ENCODE measurements at places on chromosomes 5 and 9. TPM values are rescaled to one million over a fixed set of nuclear protein-coding genes. Genes with fewer than 3 reads are reported as not detected.

Gene LCNL1
- total RNA-seq, result not detected

Gene F2RL2
- total RNA-seq, result 0.55 TPM

Gene FBLL1
- total RNA-seq, result 0.36 TPM

Gene BHMT2
- 0.42 TPM for total RNA-seq

Gene SLC45A2
- 1.2 TPM for total RNA-seq

Gene FBP2
- 1.5 TPM for total RNA-seq

Gene GDNF
- total RNA-seq, result 0.61 TPM

Gene MPDZ
- total RNA-seq, result 5.4 TPM

Gene C8G
- total RNA-seq, result not detected

Gene GFRA3
- not detected for total RNA-seq

Gene OR13F1
- not detected for total RNA-seq

Gene PITX1
- 0.15 TPM for total RNA-seq

Gene CCDC152
- total RNA-seq, result 0.29 TPM

Gene IL9
- not detected for total RNA-seq

Gene FOXD4L5
- total RNA-seq, result not detected

Gene INSYN2B
- total RNA-seq, result 2.0 TPM

Gene NME5
- total RNA-seq, result 1.7 TPM

Data from lower leg skin (tissue), 4 donors.